T1000 (cell line): ENCODE measurements at places on chromosomes 7 and 10.

- no peak for DNase-seq
These were observed 19.7 kb upstream of the DDC start for GRCh38 chr7:50584793-50585408.

DNA sequence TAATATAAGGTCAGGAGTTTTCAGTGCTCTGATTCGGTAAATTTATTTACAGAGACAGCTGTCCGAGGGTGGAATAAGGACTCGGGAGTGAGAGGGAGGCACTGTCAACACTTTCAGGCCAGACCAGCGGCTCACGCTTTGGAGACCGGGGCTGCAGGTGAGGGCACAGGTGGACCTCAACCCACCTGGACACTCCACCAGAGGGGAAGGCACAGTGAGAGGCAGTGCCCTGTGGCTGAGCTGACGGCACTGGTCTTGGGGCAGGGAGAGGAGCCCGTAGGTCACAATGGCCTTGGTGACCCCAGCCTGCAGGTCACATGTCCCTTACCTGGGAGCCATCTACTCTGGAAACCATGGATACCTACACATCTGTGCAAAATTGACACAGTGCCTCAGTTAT lies 315.1 kb downstream of the ADARB2 start:
- DNase-seq: no peak

- DNase-seq: no peak
These were observed 152.6 kb downstream of the SLC16A9 start for GRCh38 chr10:59557052-59557451.

GRCh38 chr7:128792471-128793180 lies 858 bp downstream of the CCDC136 start:
- no peak for DNase-seq

GRCh38 chr10:70190581-70190980 lies 20.3 kb upstream of the SAR1A start:
- no peak for DNase-seq

- DNase-seq: no peak
These were observed 111.0 kb upstream of the ANLN start for GRCh38 chr7:36278620-36279172.

DNA sequence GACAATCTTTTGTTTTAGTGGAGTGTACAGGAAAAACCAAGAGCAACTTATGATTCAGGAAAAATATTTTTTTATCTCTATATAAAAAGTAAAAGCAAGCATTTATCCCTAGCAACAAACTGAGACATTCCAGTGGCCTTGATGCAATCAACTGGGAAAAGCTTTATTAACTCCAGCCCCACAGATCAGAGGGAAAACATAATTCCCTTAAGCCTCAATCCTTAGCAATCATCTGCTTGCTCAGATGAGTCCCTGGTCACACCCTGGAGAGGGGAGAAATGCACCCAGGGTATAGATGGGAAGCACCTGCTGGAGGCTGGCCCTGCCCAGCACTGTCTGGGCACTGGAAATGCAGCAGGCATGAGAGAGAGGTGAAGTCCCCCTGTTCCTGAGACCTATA lies 636.6 kb downstream of the TNS3 start:
- no peak for DNase-seq

DNA sequence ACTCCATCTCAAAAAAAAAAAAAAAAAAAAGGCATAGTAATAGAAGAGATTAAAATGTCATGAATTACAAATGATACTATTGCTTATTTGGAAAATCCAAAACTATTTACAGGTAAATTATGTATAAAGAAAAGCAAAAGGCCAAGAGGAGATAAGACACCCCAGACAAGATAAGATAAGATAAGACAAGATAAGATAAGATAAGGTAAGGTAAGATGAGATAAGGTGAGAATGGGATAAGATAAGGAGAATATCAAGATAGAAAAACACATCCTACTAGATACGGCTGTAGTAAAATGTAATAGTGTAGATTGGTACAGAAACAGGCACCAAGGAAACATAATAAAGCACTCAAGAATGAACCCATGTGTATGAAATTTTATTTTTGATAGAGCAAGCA lies 20.9 kb downstream of the VIM start:
- DNase-seq: no peak

DNA sequence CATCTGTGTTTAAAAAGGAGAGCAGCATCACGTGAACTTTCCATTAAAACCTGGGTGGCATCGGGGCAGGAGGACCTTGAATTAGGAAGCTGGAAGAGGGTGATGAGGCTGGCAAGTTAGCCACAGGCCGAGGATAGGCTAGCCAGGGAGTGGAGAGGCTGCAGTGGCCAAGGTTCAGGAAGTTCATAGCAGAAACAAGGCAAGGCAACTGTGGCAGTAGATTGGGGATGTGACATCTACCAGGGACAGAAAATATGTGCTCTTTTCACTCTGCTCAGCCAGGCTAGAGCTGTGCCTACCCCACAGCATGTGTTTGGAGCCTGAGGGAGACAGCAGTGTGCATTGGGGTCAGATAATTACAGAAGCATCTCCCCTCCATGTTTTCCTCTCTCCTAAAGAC lies 2.2 kb upstream of the INPP5F start:
- no peak for DNase-seq

DNA sequence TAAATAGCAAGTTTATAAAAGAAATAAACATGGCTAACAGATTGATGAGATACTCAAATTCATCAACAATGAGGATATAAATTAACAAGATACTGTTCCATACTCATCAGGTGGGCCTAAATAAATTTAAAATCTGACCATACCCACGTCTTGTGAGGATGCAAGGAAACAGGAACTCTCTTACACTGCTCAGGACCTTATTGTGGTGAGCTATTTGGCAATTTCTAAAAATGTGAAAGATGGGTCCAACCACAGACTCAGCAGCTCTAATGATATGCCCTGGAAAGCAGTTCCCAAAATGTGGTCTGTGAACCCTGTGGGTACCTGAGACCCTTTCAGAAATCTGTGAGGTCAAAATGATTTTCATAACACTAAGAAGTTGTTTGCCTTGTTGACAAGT lies 21.5 kb downstream of the RPP38 start:
- no peak for DNase-seq

DNA sequence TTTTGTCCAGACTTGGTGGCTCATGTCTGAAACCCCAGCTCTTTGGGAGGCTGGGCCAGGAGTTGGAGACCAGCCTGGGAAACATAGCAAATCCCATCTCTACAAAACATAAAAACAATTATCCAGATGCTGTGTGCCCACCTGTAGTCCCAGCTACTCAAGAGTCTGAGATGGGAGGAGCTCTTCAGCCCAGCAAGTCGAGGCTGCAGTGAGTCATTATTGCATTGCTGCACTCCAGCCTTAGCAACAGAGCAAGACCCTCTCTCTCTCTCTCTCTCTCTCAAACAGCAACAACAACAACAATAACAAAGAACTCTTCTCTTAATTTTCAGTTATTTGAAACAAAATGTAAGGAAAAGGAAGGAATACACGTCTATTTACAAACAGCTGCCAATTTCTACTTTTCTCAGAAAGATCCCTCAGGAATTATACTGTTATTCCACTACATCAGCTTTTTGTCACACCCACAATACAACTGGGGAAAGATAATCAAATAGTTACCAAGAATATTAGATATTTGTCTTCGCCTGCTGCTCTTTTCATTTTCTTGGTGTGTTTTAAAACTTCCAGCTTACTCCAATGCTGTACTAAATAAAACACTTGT lies 5.1 kb upstream of the TSPAN12 start:
- DNase-seq: no peak

DNA sequence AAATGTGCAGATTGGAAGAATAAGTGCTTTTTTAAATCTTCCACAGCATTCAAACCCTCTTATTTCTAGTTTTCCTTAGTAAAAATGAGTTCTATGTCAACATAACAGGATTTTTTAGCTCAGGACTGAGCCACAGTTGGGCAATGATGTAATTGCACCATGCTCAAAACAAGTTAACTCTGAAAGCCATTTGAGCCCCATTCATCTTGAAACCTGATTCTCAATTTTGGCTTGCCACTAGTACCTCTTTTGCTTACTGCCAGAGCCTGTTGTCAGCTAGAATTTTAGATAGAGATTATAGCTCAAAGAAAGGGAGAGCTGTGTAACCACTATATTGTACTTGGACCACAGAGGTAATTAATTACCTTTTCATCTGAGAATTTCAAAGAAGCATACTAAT lies 1028.5 kb upstream of the PHF14 start:
- no peak for DNase-seq

DNA sequence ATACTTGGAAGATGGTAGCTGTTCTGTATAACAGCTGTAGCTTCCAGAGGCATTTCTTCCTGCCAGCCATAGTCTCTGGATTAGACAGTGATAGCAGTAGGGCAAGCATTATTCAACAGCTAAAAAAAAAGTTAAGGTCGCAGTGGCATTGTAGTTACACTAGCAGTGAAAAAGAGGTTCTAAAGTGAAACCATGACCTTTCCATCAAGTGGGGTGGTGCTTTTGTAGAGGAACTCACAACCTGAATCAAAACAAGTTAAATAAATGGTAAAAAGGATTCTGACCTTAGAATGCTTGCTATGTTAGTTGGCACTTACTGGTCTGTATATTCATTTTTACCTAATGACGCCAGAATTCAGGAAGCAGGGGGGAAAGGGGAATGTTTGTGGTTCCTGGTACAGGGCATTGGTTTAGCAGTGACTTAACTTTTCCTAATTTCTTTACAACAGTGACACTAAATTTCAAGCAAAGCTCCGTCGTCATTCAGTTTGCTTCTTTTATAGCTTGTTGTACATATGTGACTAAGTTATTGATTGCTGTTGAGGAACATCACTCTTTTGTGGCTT lies 55.0 kb downstream of the GBF1 start:
- DNase-seq: no peak

- no peak for DNase-seq
These were observed 38.6 kb upstream of the RSBN1L start for GRCh38 chr7:77657427-77658224.

DNA sequence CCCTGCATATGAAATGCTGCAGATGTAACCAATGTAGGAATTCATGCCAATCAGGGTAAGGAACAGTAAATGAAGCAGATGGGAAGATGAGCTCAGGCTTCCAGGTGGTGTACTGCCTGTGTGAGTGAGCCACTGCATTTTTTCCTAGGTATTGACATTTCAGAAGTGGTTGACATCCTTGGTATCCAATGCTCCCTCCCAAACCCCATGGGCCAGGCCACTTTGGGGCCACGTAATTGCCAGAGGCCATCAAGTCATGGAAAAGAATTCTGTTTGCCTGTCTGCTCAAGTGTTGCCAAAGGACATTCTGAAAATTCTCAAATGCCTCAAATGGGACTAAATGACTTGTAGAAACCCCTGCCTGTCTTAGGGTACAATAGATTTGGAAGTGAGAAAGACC lies 384.6 kb downstream of the GATA3 start:
- peak; percentile 2 for DNase-seq

DNA sequence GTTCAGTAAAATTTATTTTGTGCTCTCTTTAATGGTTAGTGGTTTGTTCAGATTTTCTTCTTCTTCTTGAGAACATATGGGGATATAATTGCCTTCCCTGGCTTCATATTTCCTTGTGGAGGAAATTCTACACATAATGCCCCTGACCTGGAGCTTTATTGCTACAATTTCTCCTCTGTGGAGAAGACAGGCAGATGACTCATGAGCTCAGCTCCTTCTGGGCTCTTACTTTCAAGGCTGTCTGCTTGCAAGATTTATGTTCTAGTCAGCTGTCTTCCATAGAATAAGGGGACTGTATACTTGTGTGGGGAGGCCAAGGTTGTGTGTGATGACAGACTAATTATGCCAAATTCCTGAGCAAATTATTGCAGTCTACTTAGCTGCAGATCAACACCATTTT lies 1.6 kb downstream of the LRRD1 start:
- no peak for DNase-seq

- no peak for DNase-seq
These were observed 300.2 kb downstream of the NEBL start for GRCh38 chr10:20596911-20597310.

DNA sequence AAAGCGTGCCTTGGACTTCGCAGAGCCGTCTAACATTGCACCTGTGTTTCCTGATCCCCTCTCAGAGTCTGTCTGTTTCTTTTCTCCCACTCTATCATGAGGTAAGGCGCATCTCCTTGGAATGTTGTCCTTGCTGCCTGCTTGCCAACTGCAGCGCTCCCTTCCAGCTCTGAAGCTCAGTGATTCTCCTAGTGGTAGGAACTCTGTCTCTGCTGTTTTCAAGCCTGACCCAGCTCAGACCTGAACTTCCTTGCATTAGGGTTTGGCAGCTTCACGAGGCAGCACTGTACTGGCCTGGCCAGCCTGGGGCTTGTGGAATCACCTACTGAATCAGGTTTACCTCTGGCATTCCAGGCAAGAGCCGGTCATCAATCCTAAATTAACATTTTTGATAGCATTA lies 123.9 kb downstream of the CREB5 start:
- DNase-seq: no peak
